Right ventricle myocardium inferior (tissue), 1 donor: ENCODE measurements at places on chromosomes 3 and 15.

DNA sequence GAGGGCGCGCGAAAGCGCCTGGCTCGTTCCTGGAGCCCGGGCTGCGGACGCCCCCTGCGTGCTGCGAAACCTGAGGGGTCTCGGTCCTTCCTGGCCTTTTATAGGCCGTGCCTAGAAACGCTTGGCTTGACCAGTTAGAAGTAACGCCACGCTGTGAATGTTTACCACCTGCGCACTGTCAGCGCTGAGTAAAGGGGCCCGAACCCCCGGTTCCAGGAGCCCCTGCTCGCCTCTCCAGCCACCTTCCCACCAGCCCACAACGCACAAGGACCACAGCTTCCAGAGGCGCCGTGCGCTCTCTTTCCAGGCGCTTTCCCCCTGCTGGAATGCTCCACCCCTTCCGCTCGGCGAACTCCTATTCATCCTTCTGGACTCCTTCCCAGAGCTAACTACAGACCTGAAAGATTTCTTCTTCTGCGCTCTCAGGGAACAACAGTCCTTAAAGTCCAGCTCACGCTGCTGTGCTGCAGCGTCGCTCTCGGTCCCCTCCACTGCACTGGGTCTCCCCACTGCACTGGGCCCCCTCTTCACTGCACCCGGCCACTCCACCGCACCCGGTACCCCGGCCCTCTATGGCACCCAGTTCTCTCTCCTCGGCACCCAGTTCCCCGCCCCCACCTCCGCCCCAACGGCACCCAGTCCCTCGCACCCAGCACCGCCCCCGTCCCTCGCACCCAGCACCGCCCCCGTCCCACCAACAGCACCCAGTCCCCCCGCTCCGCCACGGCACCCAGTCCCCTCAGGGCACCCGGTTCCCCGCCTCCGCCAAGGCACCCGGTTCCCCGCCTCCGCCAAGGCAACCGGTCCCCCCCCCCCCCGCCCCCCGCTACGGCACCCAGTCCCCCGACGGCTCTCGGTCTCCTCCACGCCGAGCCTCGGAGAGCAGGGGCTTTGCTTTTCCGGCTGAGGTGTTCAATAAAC lies 69.8 kb downstream of the SQOR start:
- no peak for DNase-seq

GRCh38 chr3:159829539-159830227 lies 159.0 kb upstream of the IL12A start:
- DNase-seq = no peak

DNA sequence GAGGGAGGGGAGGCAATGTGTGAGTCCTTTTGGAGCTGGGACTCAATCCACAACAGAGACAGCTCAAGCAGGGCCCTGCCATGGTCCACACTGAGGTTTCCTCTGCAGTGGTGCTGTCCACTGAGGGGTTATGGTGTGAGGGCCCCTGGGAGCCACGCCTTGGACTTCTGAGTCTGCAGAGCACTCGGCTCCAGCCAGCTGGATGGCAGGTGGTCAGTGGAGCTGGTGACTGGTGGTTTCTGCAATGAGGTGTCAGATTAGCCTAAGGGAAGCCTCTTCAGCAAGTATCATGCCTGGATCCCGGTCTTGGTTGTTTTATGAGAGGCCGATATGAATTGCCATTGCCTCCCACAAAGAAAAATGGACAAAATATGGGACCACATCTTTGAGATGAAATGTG lies 21.7 kb downstream of the LSM3 start:
- DNase-seq = no peak

DNA sequence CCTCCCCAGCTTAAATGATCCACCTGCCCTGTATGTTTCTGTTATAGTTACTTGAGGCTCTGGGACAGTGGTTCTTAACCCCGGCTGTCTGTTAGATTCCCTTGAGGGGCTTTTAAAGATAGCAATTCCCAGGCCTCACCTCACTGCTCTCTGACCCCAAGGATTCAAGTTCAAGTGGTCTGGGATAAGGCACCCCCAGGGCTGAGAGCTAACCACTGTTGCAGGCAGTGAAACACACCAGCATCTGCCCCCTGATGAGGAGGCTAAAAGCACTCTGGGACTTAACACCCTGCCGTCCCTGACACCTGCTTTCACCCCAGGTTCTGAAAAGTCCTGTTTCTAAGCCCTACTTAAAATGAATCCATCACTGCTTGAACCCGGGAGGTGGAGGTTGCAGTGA lies 103.7 kb downstream of the LRRK1 start:
- DNase-seq = no peak
